ENCODE measurements at places on chromosomes 1 and 21.
A peak's percentile ranks its signal among the peaks of the same experiment; 100 is the strongest.

- DNase-seq = no peak
These were observed 142.0 kb upstream of the COA6 start for GRCh38 chr1:234231061-234231892.

GRCh38 chr1:46820076-46820475 lies 21.2 kb downstream of the CYP4B1 start:
- no peak for DNase-seq

DNA sequence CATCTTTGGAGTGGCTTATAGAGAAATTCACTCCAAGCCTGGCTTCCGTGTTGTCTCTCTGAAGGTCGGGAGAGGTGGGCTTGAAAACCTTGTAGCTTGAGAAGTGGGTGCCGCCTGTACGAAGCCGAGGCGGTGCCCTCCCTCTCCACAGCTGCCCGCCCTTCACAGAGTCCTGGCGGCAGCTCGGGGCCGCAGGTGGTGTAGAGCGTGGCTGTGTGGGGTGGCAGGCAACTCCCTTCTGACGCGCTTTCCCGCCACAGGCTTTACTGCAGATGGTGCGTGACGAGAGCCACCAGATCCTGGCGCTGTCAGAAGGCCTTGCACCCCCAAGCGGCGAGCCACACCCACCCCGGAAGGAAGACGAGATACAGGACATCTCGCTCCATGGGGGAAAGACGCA lies 33.1 kb upstream of the DIP2A start:
- DNase-seq = no peak

DNA sequence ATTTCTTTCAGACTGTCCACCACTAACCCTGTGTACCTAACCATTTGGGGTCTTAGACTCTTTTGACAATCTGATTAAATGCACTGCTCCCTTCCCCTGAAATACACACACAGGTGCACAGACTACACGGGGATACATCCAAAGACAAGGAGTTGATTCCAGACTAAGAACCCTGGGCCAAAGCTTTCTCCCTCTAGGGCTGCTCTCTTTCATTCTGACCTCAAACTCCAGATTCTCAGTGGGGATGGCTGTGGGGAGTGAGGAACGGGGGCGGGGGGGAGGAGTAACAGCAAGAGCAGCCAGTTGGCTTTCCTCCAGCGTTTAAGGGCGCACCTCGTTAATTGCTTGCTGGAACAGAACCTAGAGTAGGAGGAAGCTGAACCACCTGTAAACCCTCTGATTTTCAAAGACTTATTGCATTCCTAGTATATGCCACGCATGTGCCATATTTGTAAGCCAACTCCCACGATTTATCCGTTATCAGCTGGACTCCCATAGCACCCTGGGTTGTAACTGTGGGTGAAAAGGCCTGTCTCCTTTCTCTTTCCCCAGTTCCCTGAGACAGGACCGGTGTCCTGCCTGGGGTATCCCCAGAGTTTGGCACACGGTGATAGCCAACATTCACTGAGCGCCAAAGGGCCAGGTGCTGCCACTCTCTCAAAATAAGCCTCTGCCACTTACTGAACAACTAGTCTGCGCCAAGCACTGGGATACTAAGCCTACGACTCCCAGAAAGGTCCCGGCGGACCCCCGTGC lies 920 bp downstream of the MTHFR start:
- DNase-seq = peak; percentile 28

Data from suppressor macrophage treated with lipopolysaccharide for 1 hour (primary cell).